Gastroesophageal sphincter (tissue), 4 donors: ENCODE measurements at places on chromosomes 13 and 19. TPM values are rescaled to one million over a fixed set of nuclear protein-coding genes. Genes with fewer than 3 reads are reported as not detected.

GRCh38 chr19:5891938-5892771 lies 11.4 kb downstream of the NDUFA11 start:
- peak; percentile 68 for ATAC-seq

- ATAC-seq, result no peak
These were observed 9.6 kb downstream of the FSD1 start for GRCh38 chr19:4313847-4314490.

- ATAC-seq, result no peak
These were observed 9.0 kb upstream of the IPO5 start for GRCh38 chr13:97944396-97945029.

- ATAC-seq, result peak; percentile 53
These were observed 5.2 kb upstream of the ZNF507 start for GRCh38 chr19:32339988-32340874.

DNA sequence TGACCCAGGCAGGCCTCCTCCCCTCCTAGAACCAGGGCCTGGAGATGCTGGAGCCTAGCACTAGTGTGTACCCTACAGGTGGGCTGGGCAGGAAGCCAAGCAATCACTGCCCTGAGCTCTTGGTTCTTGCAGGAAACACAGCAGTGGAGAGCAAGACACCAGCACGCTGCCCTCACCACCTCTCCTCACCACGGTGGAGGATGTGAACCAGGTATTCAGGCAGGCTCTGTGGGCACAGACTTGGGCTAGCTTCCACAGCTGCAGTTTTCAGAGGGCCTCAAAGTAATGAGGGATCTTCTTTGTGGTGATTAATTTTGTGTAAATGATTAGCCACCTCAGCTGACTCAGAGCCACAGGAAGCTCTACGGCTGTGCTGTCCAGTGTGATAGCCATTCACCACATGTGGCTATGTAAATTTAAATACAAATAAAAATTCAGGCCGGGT lies 13.6 kb upstream of the GPI start:
- ATAC-seq, result no peak

GRCh38 chr13:76822698-76823267 lies 63.4 kb downstream of the KCTD12 start:
- ATAC-seq, result no peak

GRCh38 chr13:41648314-41648935 lies 191.1 kb downstream of the RGCC start:
- no peak for ATAC-seq

The USE1 gene
- total RNA-seq, result 18.7 TPM
